ENCODE measurements at places on chromosomes 13 and 19.

DNA sequence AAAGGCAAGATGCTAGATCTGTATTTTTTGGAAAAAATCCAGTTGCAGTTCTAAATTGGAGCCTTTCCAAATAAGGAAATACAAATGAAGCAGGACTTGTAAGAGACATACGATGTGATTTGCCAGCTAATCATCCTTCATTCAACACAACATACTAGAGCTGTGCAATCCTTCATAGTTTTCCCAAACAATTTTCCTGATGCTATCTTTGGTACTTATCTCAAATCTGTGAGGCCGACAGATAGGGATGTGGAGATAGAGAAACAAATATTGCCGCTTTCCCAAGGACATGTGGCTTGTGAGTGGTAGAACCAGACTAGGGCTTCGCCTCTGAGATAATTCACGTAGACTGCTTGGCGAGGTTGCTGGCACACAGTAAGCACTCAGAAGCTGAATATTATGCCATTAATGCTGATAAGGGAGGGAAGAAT, 176.6 kb downstream of the LMO7 start:
- no peak for DNase-seq

GRCh38 chr19:7718668-7719067, 13.2 kb downstream of the CLEC4G start:
- DNase-seq, result no peak

GRCh38 chr13:46345398-46345797, 41.7 kb downstream of the RUBCNL start:
- DNase-seq, result no peak

DNA sequence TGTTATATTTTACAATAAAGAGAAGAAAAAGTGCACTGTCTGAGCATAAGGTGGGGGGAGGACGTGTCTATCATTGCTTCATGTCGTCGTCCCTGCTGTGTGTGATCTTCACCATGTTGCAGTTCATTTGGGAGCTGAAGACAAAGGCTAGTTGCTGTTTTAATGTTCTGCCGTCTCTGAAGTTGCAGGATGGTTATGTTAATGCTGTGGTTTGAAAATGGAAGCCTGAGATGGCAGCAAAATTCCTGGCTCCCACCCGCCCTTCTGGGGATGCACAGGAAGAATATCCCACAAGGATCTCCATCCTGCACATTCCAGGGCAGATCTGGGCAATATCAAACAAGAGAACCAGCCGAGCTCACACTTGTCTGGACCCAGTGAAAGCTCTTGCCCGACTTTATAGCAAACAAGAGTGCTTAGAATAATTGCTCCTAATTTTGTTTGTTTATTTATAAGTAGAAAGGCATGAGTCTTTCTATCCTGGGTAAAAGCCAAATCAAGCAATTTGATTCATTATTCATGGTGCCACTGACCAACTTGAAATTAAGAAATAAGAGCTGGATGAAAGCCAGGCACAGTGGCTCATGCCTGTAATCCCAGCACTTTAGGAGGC, 110.3 kb upstream of the ABCC4 start:
- no peak for DNase-seq

GRCh38 chr19:29389495-29389894, 136.3 kb upstream of the VSTM2B start:
- DNase-seq, result no peak

DNA sequence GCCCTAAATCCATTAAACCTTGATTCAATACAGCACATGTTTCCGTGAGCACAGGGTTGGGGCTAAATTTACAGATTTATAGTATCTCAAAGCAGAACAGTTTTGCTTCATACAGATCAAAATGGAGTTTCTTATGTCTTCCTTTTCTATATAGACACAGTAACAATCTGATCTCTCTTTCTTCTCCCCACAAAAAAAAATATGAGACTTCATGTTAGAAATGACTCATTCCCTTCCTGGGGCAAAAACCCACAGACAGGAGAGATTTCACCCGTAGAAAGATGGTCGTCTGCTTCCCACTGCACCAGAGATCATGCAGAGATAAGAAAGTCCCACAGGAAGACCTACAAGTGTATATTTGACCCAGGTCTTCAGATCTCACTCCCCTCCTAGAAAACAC, 7.7 kb upstream of the ZNF611 start:
- DNase-seq, result no peak

DNA sequence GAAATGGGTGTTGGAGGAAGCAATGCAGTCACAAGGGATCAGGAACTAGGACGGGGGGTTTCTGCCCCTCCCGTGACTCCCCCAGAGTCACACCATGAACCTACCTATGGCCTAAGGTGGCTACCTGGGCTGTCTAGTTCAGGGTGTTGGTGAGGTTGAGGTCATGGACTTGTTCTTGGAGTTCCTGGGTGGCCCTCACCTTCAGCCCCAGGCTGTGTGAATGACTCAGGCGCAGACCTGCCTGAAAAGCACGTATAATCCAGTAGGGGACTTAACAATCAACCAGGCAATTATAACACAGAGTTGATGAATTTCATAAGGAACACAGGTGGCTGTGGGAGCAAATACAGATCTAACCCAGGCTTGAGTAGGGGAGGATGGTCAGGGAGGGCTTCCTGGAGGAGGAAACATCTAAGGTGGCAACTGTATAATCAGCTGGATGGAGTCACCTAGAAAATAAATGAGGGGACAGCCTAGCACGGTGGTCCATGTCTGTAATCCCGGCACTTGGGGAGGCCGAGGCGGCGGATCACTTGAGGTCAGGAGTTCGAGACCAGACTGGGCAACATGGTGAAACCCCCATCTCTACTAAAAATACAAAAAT, 25.6 kb upstream of the ADGRE1 start:
- no peak for DNase-seq

- DNase-seq, result no peak
Observed at GRCh38 chr13:20457670-20458069, 68.0 kb downstream of the CRYL1 start.

GRCh38 chr13:27482983-27483382, 32.6 kb upstream of the MTIF3 start:
- no peak for DNase-seq

GRCh38 chr19:18000480-18000914, 7.5 kb upstream of the ARRDC2 start:
- DNase-seq, result no peak

DNA sequence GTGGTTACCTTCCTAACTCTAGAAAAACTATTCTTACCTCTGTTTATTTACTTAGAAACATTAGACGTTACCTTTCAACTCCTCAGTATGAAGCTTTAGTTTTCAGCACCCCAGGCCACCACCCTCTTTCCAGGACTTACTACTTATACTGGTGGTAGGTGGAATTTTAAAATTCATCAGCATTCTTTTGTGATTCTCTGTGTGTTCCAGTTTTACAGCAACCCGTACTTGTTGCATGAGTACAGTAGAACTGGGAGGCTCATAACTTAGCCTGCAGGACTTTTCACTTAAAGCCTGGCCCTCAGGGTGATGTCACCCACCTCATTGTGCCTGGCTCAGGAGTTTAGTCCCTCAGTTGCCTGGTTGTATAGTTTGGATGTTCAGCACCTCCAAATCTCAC, 49.4 kb upstream of the ALOX5AP start:
- DNase-seq, result no peak

GRCh38 chr13:24052547-24053518, 107.7 kb upstream of the SPATA13 start:
- DNase-seq, result no peak

- DNase-seq, result no peak
Observed at GRCh38 chr13:101434486-101434885, 18.0 kb upstream of the ITGBL1 start.

DNA sequence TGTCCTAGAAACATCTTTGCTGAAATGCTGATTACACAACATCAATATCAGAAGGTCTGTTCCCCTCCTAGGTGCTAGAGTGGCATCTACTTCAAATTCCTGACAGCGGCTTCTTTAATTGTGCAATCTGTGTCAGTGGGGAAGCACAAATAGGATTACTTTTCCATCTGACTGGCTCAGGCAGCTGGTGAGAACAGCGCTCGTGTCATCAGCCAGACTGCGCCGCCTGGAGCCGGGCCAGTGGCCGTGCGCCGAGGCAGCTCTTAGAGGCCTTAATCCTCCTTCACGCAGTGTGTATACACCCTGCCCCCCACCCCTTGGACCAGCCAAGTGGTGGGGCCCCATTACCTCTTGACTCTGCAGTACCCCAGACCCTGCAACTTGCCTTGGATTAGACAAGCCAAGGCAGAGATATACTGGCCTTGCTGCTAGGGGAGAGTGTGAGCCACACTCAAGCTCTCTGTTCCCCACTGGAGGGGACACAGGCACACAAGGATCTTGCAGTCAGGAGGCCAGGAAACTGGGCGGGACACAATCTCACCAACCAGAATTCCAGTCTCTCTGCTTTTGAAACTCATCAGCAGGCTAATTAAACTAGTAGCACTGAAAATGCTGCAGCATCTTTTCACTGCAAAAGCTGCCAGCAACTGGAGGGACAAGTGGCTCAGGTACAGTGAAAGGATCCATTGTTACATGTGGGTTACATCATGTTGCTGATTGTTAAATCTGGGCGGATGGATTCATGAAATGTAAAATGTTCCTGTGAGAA, 48.9 kb upstream of the EPHX3 start:
- peak; percentile 86 for DNase-seq

DNA sequence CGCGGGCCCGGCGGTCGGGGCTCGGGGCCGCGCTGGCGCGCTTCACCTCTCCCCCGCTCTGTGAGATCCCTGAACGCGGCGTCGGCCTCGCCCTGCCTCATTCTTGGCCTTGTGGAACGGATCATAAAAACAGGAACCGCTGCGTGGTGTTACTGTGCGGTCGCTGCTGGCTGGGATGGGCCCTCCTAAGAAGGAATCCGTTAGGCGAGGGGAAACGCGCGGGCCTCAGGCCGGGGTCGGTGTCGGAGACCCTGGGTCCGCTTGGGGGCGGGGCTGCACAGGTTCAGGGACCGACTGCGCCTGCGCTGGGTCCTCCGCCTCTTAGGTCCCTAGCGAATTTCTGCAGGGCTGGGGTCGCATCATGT, 381 bp downstream of the CKAP2 start:
- no peak for DNase-seq

- DNase-seq, result no peak
Observed at GRCh38 chr19:29268103-29268502, 55.2 kb upstream of the UQCRFS1 start.

- DNase-seq, result no peak
Observed at GRCh38 chr13:79966493-79966895, 374.4 kb downstream of the SPRY2 start.

DNA sequence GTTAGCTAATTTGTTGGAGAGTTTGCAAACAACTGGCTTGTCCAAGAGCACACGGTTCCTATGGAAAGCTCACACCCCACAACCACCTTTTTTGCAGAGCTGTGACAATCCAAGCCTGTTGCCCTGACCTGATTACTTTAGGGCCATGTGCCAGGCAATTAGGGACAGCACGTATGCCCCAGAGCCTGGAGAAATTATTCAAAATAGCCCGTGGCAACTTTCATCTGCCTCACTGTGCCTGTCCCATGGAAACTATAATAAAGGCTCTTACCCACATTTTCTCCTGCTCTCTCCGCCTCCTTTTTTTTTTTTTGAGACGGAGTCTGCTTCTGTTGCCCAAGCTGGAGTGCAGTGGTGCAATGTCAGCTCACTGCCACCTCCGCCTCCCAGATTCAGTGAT, 18.6 kb upstream of the FBN3 start:
- DNase-seq, result no peak

DNA sequence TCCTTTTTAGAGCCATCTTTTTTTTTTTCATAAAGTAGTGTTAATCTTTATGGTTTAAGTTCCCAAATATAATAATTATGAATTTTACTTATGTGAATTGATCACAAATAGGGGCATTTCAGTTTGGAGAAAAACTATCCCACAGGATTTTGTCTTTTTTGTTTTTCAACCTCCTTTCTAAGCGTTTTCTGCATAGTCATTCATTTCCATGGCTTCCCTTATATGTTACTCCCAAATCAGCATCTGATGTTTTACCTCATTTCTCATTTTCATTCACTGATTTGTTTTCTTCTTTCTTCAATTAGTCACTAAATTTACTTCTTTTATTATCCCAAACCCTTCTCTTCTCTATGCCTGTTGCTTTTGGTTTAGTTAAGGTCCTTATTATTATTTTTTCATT, 24.7 kb downstream of the PDS5B start:
- DNase-seq, result no peak

GRCh38 chr19:8022275-8022674, 16.8 kb upstream of the ELAVL1 start:
- DNase-seq, result no peak

- no peak for DNase-seq
Observed at GRCh38 chr13:90533866-90534265, 813.6 kb upstream of the MIR17HG start.

DNA sequence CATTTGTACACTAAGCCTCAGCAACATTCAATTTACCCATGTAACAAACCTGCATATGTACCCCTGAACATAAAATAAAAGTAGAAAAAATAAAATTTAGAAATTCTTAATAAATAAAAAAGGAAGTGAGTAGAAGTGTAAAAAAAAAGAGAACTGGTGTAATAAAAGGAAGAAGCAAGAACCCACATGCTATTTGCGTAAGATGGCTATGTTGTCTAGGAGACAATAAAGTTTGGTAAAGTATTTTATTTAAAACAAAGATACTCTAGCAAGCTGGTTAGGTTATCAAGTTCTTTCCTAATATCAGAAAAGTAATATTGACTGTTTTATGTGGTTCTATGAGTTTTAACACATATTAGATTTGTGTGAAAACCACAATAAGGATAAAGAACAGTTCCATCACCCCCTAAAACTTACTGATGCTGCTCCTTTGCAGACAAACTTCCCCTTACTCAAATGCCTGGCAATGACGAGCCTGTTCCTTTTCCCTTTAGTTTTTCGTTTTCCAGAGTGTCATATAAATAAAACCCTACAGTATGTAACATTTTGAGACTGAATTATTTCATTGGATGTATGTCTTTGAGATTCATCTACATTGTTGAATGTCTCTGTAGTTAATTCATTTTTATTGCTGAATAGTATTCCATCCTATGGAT, 98.9 kb downstream of the TNFSF13B start:
- no peak for DNase-seq

- DNase-seq, result no peak
Observed at GRCh38 chr19:50844296-50844935, 10.3 kb upstream of the KLK3 start.

GRCh38 chr13:101492251-101492910, 39.9 kb downstream of the ITGBL1 start:
- no peak for DNase-seq

GRCh38 chr13:98103531-98103930, 39.4 kb upstream of the FARP1 start:
- no peak for DNase-seq

GRCh38 chr13:100461309-100462030, 127.1 kb downstream of the GGACT start:
- DNase-seq, result no peak

DNA sequence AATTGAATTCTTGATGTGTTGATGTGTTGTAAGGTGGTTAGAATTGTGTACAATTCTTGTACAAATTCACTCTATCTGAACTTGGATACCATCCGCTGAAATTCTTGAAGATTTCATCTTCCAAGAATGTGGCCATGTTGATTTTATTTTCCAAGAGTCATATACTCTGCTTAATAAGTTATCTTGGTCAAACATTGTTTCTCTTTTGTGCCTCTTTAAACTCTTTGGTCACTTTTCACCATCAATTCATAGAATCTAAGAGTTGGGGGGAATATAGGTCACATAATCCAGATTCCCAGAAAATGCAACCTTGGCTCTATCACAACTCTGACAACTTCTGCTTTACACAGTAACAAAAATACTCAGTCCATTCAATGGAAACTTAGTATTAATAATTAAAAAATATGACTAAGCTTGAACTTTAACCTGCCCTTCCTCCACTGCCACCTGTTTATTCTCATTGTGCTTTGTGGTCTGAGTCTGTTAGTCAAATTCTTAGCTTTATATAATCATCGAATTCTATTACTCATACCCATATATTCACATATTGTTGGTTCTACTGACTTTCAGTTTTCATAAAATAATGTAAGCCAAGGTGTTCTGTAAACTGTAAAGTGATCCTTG, 373.2 kb downstream of the LMO7 start:
- no peak for DNase-seq

Data from fibroblast of the conjunctiva (primary cell).